Glomerular endothelial cell (primary cell): ENCODE measurements at places on chromosomes 6 and 20. TPM values are rescaled to one million over a fixed set of nuclear protein-coding genes. Genes with fewer than 3 reads are reported as not detected.

The ULBP2 gene
- total RNA-seq = 9.7 and 19.0 TPM in 2 replicates

The MEP1A gene
- total RNA-seq = not detected in 2 replicates

The PPP1R3G gene
- total RNA-seq = 0.70 and 1.4 TPM in 2 replicates

The TREML4 gene
- total RNA-seq = not detected in 2 replicates

The GFRA4 gene
- total RNA-seq = not detected in 2 replicates

The PLEKHG1 gene
- total RNA-seq = 104 and 203 TPM in 2 replicates

The SAPCD1 gene
- total RNA-seq = 3.3 and 3.9 TPM in 2 replicates

The CFB gene
- 0.53 and 2.3 TPM in 2 replicates for total RNA-seq

The FGD2 gene
- total RNA-seq = not detected in 2 replicates

The OR2J3 gene
- total RNA-seq = not detected in 2 replicates

The SLC2A10 gene
- total RNA-seq = 10.8 and 20.6 TPM in 2 replicates

The KDM1B gene
- 7.9 and 13.5 TPM in 2 replicates for total RNA-seq
